T-helper 9 cell (primary cell): ENCODE measurements at places on chromosomes 2 and 18.

- DNase-seq: no peak
Measured at GRCh38 chr2:88831792-88832248, 140.3 kb downstream of the RPIA start.

DNA sequence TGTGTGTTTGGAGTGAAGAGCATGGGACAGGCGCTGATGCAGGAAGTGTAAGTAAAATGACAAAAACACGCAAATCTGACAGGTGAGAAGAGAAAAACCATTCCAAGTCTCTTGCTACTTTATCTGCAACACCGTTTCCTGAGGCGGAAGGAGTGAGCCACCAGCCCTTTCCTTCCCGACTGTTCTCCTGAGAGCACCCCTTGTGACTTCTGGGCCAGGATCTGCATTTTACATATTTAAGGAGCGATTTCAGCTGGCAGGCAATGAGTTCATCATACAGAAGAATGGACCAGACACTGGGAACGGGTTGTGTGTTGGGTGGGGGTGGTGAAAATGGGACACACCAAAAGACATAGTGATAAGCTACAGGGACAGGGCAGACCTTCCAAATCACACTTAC, 277.3 kb downstream of the TGIF1 start:
- DNase-seq: no peak

DNA sequence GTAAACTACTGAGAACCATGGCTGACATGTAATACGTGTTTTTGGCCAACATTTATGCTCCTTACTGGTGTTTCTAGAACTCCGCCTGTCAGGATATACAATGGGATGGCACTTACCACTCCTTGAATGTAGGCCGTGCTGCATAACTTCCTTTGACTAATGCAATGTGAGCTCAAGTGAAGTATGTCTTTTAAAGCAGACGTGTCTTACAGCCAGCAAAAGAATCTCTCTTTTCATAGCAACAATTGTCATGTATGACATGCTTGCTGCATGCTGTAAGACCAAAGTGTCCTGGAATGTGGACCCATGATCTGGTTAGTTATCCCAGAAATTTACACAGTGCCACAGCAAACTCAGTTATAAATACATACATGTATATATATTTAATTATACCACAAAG, 1202.7 kb upstream of the PIK3C3 start:
- no peak for DNase-seq

DNA sequence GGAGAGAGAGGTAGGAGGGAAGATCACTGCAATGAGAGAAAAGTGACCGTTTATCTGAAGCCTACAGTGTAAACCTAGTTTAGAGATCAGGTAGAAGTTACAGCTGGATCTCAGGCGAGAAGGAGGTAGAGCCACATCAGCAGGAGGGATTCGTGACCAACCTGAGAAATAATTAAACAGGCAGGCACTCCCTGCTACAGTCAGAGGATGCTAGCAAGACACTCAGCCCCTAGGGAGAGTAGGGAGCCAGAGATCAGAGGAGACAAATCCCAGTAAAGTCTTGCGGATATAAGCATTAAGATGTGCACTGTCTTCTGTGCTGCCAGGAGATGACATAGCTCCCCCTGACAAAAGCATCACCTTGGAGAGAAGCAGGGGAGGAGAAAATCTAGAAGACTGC, 629.1 kb upstream of the SLC39A10 start:
- no peak for DNase-seq

- no peak for DNase-seq
Measured at GRCh38 chr2:126506786-126507185, 149.2 kb upstream of the GYPC start.

GRCh38 chr2:187461294-187462261, 13.5 kb upstream of the CALCRL start:
- no peak for DNase-seq

DNA sequence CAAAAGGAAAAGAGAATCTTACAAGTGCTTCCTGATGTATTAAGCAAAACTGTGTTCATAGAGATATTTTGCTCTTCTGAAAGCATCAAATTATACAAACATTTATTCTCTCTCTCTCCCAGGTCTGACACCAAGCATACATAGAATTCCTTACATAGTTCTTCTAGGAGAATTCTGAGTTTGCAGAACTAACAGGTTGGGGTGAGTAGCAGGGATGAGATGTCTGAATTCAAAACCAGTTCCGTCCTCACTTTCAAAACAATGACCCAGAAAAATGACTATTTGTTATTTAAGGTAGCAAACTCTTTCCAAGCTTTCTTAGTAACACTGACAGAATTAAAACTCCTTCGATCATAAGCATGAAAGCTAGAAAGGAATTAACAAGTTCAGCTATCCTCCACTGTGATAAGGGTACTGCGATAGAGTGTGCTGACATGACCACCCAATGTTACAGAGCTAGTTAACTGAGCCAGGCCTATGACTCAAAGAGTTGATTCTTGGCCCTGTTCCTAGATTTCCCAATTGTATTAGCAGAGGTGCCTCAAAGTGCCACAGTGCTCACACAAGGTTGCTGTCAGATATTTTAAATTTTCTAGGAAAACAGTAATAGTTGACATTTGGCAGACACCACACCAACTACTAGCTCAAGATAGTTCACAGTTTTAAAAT, 85.8 kb upstream of the SETBP1 start:
- DNase-seq: no peak

GRCh38 chr18:53907921-53908320, 316.5 kb downstream of the MBD2 start:
- DNase-seq: no peak

DNA sequence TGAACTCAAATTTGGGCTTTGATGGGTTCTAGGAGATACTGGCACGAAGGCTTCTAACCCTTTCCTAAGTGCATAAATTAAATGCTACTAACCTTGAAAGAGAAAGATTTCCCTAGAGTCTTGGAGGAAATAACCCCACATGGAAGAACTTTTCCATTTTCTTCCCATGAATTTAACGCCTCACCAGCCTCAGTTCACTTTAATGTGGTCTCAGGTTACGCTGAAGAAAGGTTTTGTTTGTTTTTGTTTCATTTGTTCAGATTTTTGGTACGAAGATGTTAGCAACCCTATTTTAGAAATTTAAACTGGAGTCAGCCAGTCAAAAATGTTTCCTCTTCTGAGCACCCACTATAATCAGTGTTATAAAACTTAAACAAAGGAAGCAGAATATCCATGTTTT, 30.7 kb downstream of the METTL4 start:
- no peak for DNase-seq

GRCh38 chr2:71451705-71452104, 1.7 kb upstream of the DYSF start:
- no peak for DNase-seq

DNA sequence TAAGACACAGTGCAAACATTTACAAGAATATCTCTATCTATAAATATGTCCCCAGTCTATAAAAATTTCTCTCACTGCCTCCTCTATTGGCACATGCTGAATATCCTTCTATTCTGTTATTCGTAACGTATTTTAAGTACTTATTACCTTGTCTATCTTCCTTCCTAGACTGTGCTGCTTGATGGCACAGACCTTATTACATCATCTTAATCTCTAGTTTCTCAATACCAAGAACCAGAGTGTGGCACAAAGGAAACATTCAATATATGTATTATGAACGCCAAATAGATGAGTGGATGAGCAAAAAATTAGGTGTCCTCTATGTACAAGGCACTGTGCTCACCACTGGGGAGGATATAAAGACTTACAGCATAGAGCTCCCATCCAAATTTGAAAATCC, 282.8 kb downstream of the NBAS start:
- DNase-seq: no peak

- no peak for DNase-seq
Measured at GRCh38 chr2:185502351-185502750, 236.3 kb upstream of the FSIP2 start.

- DNase-seq: no peak
Measured at GRCh38 chr2:64947885-64948284, 41.3 kb upstream of the SLC1A4 start.

DNA sequence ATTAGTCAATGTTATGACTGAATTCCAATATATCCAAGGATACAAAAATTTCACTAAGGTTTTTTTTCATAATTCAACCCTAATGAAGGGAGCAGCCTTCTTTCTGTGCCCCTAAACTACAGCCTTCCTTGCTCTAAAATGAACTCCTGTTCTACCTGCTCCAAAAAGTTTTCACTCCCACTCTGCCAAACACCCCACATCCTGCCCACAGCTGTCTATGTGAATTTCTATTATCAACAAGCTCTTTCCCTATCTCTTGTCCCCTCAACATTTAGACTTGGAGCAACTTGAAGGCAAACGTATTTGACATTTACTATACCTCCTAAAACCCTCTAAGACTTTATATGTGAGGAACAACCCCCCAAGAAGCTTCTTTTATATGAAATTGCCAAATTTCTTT, 2.5 kb downstream of the STAT4 start:
- DNase-seq: no peak

DNA sequence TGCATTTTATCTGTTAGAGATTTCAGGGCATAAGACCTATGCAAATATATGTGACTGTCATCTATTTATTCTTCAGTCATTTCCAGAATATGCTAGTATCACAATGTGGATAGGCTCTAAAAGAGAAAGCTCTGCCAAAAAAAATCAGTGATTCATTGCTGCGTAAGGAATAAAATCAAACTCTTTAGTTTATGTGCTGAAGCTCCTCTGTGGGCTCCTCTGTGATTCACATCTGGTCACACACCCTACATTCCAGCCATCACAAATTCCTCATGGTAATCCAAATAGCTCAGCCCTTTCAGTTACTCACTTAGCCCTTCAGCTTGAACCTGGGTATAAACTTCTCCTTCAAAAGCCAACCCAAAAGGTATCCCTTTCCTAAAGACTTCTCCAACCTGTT, 21.4 kb downstream of the DLGAP1 start:
- DNase-seq: no peak

GRCh38 chr2:29293830-29294438, 178.7 kb downstream of the CLIP4 start:
- no peak for DNase-seq

- no peak for DNase-seq
Measured at GRCh38 chr2:72605836-72606442, 219.9 kb downstream of the EXOC6B start.

DNA sequence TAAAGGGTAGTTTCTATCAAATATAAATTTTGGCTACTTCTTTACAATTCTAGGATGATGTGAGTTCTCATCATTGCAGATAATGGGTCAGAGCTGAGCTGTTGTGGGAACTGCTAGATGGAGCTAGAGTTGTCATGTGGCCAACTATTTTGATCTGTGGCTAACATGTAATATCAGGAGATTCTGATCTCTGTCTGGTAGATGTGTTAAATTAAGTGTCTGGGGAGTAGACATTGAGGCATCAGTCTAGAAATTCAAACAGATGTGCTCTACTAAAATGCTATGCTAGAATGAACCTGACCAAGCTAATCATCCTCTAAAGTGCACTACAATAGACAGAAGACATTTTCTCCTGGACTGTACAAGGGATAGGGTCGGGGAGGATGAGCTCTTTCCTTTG, 30.3 kb upstream of the DARS1 start:
- DNase-seq: no peak

DNA sequence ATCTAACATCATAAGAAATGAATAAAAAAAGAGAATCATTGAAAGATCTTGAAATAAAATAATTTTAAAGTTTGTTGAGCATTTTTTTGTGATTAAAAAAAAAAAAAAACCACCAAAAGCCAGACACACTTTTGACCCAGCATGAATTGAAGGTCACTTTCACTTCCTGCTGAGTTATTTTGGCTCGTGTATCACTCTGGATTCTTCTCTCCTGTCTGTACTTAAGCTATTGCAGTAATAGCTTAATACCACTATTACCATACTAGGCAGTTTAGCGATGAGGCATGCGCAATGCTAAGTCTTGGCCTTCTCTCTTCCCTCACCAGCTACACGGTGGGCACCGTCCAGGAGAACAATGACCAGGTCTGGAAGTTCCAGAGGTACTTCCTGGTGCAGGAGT, 54.5 kb upstream of the SPP2 start:
- no peak for DNase-seq

DNA sequence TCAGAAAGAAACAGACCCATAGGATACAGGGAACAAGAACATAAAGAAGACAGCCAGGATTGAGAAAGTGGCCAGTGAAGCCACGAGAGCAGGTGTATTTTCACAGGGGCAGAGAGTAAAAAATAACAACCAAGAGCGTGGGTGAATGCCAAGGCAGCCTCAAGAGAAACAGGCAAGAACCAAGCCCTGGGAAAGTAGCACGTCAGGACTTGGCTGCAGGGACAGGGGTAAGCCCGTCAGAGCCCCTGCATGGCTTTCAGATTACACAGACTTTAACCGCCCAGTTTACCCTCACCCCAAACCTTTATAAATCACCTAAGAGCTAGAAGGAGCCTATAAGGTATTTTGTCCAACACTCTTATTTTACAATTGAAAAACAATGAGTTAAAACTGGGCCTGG, 43.7 kb downstream of the ARL4C start:
- no peak for DNase-seq

GRCh38 chr2:58594762-58595161, 353.6 kb upstream of the FANCL start:
- DNase-seq: no peak

GRCh38 chr2:65913813-65914212, 481.4 kb upstream of the SPRED2 start:
- DNase-seq: no peak

DNA sequence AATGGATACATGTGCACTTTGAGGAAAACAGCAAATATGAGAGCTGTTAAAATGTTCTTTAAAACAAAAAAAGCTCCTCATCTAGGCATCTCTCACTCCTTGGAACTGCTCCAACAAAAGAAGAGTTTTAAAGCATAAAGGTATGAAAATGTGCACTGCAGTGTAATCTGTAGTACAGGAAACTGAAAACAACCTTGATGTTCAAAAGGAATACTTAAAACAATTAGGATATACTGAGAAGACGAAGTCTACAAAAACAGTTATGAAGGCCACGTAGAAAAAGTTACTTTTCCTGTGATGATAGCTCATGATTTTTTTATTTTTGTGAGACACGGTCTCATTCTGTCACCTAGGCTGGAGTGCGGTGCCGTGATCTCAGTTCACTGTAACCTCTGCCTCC, 2.1 kb upstream of the GPR75 start:
- DNase-seq: no peak

DNA sequence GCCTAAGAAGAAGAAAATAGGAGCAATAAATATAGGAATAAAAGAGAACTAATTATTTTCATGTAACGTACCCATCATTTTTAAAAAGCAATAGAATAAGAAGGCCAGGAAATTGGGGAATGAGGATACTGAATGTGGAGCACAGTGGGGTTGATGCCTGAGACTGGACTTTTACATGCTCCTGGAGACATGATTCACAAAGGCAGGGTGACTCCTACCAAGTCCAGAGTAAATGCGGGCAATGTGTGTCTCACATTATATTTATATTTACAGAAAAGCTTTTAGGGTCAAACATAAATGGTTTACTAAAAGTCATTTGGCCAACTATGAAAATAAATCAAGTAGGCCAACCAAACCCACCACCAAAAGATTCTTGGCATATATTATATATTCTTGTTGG, 87.9 kb upstream of the COL5A2 start:
- DNase-seq: no peak

GRCh38 chr2:94861308-94862152, 9.7 kb upstream of the TEKT4 start:
- DNase-seq: no peak

GRCh38 chr2:18309188-18309587, 251.3 kb downstream of the RDH14 start:
- DNase-seq: no peak
